ENCODE measurements at places on chromosomes 12 and 14.

DNA sequence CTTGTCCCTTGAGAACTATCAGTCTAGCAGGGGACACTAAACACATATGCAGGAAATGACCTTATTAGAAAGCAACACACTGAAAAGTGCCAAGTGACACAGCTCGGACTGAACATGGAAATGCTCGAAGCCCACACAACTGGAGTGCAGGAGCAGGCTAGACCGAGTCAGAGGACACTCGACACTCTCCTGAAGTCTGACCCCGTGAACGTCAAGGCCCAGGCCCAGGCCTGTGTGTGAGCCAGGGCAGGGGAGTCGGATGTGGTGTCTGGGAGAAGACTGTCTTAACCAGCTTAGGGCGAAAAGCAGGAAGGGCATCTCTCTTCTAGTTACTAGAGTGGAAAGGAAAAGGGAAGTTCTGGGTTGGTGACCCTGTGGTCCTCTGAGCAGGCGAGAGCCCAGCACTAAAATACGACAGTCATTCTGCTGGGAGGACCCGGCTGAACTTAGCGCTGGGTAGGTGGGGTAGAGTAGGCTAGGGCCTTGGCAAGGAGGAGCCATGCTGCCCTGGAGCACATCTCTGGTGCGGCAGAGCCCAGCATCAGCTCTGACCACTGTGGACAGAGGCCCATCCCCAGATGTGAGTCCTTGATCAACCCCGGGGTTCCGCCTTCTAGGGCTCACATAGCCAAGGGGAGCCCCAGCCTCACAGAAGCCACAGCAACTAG lies 93.0 kb downstream of the NTF3 start:
- no peak for DNase-seq

DNA sequence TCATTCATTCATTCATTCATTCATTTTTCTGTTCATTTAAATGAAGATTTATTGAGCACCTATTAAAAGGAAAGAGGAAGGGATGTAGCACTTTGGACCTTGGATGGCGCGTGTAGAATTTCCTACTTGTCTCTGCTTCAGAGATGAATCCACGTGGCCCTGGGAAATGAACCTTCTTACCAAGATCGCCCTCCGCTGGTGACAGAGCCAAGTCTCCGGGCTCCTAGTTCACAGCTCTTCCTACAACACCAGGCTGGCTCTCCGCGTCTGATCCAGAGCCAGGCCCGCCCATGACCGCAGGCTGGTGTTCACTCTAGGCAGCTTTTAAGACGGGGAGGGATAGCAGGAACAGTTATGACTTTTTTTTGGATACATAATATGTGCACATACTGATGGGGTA lies 70.9 kb upstream of the PIWIL1 start:
- DNase-seq: peak; percentile 8

GRCh38 chr12:8823565-8824300 lies 1.3 kb downstream of the A2ML1 start:
- no peak for DNase-seq

DNA sequence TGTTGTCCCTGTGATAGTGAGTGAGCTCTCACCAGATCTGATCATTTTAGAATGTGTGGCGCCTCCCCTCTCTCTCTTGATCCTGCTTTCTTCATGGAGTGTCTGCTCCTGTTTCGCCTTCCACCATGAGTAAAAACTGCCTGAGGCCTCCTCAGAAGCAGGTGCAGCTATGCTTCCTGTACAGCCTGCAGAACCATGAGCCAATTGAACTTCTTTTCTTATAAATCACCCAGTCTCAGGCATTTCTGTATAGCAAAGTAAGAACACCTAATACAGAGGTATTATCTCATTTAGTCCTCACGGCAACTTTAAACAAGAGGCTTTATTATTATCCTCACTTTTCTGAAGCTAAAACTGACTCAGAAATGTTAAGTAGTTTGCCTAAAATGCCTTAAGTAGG lies 81.3 kb upstream of the BTG1 start:
- no peak for DNase-seq

GRCh38 chr12:38392554-38393144 lies 76.1 kb downstream of the ALG10B start:
- DNase-seq: peak; percentile 85

- DNase-seq: no peak
Observed at GRCh38 chr14:100692256-100692655, 34.4 kb upstream of the DLK1 start.

DNA sequence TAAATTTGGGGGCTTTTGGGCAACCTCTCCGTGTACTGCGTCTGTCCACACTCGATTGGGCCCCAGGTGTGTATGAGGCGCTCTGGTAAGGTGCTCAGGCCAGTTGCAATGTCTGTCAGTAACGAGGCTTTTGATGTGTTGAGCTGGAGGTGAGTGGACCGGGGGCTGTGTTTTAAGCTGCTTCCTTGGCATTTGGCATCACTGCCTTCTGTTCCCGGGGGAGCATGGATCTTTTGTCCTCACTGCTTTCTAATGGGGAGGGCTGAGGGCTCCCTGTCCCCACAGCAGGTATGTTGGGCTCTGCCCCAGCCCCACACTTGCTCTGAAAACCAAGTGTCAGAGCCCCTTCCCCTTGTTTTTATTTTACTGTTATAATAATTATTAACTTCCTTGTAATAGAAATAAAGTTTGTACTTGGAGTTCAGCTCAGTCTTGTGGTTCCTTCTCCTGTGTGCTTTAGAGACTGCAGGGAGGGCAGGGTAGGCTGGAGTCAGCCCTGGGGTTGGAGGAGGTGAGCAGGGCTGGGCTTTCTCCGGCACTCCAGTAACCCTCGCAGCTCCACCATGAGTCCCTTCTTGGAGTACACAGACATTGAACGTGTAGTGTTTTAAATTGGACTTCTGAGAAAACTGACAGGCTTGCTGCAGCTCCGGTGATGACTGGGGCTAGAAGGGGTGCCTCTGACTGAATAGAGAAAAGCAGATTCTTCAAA lies 28.0 kb downstream of the TRAFD1 start:
- no peak for DNase-seq

DNA sequence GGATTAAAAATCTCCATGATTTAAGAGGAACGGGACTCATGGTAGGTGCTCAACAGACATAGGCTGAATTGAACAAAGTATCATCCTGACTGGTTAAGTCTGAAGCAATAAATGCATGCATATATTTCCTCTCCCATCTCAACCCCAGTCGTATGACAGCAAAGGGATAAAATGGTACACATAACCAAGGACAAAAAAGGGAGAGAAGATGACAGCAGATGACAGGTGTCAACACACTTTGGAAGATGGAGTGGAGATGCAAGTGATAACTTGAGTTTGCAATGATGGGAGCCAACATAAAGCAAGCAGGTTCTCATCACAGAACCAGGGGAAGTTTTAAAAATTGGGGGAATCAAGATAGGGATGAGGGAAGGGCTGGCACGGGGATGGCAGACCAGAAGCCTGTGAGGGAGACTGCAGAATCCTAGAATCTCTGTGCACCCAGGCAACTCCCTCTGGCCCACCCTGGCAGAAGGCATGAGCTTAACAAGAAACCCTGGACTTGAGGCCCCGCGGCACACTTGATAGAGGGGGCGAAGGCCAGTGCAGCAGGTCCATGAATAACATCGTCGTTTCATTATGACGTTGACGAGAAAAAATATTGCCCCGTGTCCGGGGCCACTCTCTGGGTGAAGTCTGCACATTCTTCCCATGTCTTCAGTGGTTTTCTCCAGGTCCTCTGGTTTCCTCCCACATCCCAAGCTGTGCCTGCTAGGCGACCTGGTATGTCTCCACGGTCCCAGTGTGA lies 5.0 kb downstream of the C1RL start:
- DNase-seq: no peak

GRCh38 chr12:3020850-3021435 lies 56.2 kb upstream of the TSPAN9 start:
- DNase-seq: no peak

GRCh38 chr12:132658149-132658894 lies 28.8 kb downstream of the POLE start:
- DNase-seq: no peak

DNA sequence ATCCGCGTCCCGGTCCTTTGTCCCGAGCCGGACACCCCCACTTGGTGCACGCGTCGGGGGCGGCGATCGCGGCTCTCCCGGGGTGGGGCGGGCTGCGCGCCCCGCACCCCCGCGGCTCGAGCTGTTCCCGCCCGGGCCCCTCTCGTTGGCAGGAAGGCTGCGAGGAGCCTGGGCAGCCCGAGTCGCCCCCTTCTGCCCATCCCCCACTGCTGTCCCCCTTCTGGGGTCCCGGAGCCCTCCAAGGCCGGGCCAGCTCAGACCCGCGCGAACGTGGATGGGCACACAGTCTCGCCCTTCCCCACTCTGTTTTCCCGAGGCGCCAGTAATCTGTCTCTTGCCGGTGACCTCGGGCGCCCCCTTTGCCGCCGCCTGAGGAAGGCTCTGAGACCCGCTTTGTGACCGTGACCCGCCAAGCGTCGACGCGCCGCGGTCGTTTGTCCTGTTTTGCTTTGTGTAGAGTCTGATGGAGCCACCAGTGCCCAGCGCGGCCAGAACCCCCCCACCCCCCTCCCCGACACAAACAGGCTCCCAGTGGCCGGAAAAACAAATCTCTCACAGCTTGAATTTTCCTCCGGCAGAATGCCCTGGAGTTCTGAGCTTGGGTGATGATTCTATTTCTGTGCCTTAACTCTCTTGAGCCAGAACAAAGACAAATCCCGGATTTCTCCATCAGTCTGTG lies 610 bp downstream of the C14orf132 start:
- DNase-seq: peak; percentile 25

- DNase-seq: no peak
Observed at GRCh38 chr14:99264691-99265450, 7.1 kb downstream of the BCL11B start.

DNA sequence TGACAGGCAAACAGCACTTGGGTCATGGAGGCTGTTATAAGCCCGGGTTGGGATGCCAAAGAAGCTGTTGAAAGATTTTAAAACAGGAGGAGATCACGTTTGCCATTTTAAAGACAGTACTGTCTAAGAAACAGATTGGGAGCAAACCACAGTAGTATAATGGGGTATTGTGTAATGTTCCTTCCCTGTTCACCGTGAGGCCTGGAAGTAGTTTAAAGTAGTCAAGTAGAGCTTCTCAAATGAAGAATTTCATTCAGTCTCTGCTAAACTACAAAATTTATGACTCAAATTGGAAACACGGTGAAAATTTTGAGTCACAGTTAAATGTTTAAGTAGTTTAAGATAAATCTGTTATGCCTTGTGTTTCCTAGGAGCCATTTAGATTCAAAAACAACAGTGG lies 35.8 kb downstream of the ATP2A2 start:
- peak; percentile 61 for DNase-seq

- DNase-seq: peak; percentile 60
Observed at GRCh38 chr14:93269341-93270068, 62.4 kb downstream of the UBR7 start.

DNA sequence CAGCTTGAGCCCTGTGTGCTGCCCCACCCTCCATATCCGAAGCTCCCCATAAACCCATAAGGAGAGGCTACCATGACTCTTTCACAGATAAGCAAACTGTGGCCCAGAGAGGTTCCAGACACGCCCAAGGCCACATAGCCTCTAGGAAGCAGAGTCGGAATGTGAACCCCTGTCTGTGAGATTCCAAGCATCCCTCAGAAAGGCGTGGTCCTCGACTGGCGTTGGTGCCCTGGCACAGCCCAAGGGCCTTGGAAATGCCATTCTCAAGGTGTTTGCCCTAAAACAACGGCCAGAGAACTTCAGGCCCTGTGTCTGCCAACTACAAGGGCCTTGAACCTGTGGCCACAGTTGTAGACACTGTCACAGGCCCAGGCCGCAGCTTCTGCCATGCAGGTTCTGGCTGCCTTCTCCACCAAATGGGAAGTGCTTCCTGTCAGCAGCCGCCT lies 8.5 kb upstream of the DIO3 start:
- DNase-seq: no peak

DNA sequence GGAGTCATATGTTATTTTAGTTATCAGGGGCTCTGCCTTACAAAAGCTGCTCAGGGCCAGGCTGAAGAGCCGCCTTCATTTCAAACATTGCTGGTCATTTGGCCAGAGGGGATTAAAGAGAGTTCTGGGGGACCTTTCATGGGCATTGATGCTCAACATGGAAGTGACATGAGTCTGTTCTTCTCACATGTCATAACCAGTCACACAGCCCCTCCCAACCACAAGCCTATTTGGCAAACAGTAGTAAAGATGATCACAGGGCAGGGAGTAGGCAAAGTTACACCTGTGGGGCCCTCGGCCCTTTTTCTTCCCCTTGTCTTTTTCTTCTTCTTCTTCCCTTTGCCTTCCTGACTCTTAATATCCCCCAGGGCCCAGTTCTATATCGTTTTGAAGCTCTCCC lies 33.3 kb downstream of the CFAP54 start:
- DNase-seq: no peak

DNA sequence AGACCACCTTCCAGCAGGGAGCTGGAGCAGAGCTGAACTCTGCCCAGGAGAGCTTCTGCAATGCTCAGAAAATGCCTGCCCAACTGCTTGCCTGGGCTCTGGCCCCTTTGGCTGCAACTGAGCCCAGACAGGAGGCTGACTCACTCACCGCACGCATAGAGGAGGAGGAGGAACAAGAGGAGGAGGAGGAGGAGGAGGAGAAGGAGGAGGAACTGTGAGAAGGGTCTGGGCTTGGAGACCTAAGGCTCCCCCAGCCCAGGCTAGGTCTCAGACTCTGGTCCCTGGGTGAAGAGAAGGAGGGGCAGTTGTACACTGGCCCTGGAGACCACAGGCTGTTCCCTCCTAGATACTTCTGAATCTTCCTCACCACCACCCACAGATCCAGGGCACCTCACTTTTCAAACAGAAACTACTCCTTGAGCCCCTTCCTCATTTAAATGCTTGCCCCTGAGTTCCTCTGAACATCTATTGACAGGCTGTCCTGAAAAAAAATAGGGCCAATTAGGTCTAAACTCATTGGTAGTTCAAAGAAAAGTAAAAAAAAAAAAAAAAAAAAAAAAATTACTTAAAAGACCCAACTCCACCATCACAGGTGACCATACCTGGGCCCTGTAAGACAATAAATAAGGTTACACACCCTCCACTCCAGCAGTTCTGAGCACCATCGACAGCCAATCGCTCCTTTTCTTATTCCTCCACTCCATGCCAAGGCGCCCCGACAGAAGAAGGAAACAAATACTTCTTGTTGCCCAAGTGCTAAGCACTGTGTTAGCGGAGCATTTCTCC lies 674 bp downstream of the VDR start:
- DNase-seq: peak; percentile 86

- DNase-seq: no peak
Observed at GRCh38 chr12:89797436-89797835, 88.8 kb upstream of the ATP2B1 start.

DNA sequence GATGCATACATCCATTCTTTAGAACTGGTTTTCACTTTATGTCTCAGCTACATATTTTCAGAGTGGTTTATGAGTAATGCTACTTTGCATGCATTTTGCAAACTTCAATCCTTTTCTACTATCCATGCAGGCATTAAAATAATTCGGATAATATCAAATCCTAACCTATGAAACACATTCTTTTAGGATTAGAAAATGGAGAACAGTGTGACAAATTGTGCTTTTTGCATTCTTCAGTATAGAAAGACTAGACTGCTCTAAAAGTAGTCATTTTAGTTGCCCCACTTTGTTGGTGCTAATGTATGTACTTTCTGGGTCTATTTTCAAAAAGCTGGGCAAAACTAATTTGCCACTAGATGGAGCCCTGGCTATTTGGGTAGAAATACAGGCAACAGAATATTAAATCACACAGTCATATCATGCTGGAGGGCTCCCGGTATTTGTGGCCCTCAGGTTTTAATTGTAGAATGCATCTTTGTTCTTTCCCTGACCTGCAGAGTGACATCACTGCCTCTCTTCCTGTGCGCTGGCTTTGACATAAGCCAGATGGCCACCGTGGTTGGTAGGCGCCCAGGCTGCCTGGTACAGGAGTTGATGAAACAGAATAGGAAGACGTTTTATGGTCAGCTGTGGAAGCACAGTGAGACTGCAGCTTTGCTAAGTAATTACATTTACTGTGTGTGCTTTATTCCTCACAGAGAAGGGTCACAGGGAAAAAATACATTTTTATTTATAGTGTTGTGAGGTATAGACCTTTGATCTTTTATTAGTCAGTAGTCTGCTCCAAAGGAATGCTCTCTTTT lies 28.1 kb downstream of the MSRB3 start:
- DNase-seq: peak; percentile 88

All from HT1080 (cell line).